T-cell (primary cell): ENCODE measurements at places on chromosomes 6 and 20.

GRCh38 chr6:7155871-7156579, 48.3 kb downstream of the RREB1 start:
- DNase-seq: no peak

- peak; percentile 36 for DNase-seq
Measured at GRCh38 chr6:30411515-30412207, 66.7 kb downstream of the RPP21 start.

- DNase-seq: no peak
Measured at GRCh38 chr20:20567712-20568111, 144.7 kb downstream of the RALGAPA2 start.

DNA sequence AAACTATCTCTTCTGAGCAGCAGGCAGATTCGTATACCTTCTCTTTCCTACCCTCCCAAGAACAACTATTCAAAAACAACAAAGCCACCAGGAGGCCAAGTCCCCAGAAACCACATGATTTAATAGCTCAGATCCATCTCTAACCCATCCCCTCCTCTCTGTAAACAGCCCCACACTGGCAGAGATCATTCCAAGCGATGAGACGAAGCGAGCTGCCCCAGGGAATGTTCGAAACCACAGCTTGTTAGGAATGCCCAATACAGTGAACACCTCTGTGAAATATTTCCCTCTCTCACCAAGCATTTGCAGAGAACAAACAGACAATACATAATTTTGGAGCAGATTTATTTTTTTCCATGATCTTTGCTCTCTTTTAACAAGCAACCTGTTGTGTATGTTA, 231.8 kb downstream of the SOD2 start:
- DNase-seq: no peak

DNA sequence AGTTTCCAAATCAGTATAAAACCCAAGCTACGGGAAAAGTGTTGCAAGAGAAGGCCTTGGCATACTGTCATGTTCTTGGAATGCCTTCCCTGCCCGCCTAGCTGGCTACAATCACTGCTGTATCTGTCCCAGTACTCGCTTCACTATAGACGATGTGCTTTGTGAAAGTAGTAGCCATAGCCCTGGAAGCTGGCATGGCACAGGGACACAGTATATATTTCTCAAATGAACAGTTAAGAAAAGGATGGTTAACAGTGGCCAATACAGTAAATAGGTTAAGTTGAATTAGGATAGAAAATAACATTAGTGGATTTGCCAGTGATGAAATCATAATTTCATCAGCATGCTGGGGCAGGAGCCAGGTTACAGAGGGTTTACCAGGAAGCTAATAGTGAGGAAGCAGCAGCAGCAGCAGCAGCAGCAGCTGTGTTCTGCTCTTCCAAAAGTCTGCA, 499.3 kb downstream of the CDKAL1 start:
- no peak for DNase-seq

- DNase-seq: no peak
Measured at GRCh38 chr6:113668641-113669408, 188.3 kb upstream of the MARCKS start.

DNA sequence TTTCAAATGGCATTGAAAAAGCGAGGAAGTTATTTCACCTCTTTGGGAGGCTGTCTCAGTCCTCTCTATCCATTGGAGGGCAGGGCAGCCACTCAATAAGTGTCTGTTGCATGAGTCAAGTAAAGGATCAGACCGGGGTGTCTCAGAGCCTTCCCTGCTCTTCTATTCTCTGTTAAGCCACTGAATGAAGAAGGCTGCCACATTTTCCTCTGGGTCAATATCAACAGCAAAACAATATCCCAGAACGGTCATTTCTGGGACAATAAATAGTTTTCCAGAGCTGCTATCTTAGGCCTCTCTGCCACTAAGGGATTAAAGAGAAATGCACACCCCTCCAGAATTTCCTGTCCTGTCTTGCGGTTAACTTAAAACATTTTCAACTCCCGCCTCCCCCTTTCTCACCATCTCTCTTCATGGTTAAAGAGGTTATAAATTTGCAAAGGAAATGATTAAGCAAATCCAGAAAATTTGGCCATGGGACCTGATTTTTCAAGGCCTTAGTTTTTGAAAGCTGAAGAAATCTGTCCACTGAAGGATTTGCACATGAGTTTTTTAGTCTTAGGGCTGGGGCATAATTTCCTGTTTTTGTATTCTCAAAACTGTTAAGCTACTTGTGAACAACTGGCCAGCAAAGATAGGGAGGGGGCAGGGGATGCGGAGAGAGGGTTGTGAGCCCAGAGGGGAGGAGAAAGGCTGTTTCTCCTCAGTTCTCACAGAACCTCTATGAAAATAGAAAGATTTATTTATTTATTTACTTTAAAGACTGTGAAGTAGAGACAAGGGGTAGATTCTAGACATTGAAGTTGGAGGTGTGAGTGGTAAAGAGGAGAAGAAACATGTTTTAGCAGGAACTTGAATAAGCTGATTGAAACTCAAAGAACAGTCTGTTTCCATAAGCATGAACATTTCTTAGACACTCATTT, 135.7 kb downstream of the BCAS1 start:
- DNase-seq: peak; percentile 6

DNA sequence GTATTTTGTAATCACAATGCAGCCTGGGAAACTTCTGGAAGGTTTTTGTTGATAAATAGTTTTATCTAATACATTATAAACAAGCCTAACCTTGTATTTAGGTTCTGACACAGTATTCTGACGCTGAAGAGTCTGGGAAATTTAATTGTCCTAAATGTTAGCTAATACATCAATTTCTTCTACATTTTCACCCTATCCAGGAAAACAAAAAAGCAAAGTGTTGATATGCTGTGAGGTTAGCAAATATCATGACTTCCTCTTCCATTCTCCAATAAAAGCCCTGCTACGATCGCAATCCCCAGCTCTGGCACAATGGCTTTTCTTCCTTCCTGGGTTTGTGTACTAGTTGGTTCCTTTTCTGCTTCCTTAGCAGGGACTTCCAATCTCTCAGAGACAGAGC, at the start of gene C6orf58:
C6orf58 (plus strand) TSS at position 301 of the 400 bp plus-strand sequence; CDS start at position 313, 12 bp downstream.
- no peak for DNase-seq

DNA sequence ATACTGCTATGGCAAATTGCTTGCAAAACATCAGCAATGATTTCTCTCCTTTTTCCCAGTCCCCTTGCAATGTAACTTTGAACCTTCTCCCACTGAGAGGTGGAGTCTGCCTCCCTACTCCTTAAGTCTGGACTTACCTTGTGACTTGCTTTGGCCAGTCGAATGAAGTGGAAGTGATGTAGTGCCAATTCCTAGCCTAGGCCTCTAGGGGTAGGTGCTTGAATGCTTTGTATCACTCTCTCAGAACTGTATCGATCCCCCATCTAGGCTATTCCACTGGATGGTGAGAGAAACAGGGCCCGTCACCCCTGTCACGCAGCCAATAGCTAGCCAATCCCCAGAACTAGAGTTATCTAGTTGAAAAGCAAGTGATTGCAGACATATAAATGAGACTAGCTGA, 238.6 kb downstream of the BTBD3 start:
- no peak for DNase-seq

DNA sequence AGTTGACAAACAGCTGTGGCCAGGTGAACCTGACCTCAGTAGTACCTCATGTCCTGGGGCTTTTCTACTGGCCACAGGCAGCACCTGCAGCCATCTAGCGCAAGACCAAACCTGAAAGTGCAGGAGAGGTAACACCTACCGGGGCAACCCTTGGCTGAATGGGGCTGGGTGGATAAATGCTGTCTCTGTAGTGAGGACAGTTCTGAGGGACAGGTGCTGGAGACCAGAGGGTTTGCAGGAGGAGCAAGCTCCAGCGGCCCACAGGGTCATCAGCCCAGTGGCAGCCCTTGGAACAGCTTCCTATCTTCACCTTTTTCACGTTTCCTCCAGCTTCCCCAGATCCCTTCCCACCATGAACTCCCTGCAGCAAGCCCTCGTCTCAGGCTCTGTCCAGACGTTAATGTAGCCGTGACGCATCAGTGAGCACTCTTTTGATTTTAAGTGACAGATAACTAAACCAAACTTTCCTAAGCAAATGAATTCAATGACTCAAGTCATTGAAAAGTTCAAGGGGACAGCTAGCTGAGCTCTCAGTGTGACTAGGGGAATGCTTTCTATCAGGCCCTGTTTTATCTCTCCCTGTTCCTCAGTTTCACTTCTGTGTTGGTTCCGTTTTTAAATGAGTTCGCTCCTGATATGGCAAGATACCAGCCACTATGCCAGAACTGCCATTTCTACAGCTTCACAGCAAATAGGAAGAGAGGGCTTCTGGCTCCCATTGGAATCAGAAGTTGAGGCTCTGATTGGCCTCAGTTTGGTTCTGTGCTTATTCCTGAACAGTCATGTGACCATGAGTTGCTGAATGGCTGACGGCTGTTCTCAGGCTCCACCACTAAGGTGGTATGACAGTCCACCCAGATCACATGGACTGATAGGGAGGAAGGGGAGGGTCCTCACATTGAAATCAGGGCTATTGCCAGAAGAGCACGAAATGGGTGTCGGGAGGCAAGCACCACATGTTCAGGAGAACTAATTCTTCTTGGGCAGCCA, 12.1 kb upstream of the PFDN4 start:
- no peak for DNase-seq

DNA sequence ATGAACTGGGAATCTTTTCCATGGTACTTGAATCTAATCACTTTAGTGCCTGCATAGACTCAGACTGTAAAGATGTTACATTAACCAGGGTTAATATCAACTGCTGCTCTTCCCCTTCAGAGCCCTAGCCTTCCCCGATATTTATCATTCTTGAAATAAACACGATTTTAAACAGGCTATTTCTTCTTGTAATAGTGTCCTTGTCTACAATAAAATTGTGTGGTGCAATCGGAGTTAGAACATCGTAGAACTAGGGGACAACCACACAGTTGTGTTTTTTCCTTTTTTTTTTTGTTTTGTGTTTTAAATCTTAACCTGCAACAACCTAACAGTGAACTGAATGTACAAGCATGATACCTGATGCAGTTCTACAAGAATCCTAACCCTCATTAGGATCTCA, 4.5 kb downstream of the GJA1 start:
- no peak for DNase-seq

- DNase-seq: no peak
Measured at GRCh38 chr20:50471231-50471630, 39.0 kb upstream of the PTPN1 start.

DNA sequence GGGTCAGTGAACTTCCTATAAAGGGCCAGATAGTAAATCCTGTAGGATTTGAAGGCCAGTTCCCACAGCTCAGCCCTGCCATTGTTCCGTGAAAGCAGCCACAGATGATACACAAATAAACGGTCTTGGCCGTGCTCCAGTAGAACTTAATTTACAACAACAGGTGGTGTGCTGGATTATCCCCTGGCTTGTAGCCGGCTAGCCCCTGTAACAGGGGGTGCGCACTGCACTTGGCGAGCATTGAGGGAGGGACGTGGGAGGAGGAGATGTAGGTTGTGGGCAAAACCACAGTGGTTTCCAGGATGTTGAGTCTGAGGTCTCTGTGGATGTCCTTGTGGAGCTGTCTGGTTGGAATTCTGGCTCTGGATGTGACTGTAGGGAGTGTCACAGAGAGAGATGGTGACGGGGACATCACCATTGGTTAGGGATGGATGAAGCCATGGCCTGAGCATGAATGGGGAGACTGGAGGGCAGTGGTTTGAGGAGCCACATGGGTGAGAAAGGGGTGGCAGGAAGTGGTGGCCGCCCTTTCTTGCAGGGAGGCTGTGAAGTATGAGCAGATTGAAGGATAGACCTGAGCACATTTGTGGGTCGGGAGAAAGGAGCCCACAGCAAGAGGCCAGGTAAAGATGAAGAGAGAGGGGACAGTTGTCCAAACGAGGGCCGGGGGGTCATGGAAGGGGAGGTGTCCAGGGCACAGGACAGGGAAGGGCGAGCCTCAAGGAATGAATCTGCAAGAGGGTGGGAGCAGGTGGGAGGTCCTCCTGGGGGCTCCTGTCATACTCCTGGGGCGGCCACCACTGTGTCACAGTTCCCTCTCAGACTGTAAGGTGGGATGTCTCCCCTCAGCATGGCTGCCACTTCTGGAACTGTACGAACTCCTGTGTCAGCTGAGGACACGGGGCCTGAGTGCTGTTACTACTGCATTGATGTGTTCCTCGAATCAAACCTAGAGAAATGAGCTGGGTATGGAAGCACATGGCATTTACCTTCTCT, 53.6 kb downstream of the CDH26 start:
- DNase-seq: no peak

- no peak for DNase-seq
Measured at GRCh38 chr6:106745824-106746582, 116.6 kb downstream of the QRSL1 start.

- no peak for DNase-seq
Measured at GRCh38 chr20:58081846-58082245, 146.6 kb downstream of the ANKRD60 start.

DNA sequence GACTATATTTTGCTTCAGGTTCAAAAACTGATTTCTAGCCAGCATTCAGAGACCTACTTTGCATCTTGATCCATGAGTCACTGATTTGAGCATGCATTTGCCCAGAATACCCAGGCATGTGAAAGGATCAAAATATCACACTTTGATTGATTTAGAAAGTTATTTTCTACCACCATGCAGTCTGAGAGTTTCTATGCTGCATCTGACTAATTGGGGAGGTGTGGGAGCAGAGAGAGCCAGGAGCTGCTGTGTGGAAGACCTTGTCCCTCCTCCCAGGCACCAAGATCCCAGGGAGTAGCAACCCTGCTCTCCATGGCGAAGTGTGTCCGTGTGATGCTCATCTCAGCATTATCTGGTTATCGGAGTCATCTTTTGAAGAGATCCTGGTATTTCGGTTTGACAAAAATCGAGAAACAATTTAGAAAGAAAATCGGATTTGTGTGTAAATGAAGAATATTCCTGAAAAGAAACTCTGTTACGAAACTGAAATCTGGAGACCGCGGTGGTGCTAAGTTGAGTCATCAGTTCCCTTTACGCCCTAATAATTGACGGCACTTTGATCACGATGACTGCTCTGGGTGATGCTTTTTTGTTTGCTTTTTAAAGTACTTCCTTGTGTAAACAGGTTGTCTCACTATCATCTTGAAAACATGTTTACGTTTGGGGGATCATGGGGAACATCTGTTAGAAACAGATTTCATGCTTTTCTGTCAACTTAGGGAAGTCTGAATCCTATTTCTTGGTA, 193.4 kb downstream of the BACH2 start:
- no peak for DNase-seq

DNA sequence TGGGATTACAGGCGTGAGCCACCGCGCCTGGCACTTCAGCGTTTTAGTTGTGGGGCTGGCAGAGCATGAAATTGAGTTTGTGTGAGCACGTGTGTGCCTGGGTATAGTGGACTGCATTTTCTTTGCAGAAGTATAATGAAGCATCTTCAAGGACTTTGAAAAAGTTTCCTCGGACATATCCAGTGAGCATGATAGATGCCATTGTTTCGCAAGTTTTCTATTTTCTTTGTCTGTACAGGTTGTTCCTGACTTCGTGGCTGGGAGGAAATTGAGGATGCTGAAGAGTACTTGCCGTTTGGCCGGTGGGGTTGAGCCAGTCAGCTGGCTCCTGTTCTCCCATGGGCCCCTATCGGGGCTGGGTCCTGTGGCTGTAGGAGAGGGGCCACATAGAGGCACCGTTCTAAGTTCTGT, 55.9 kb downstream of the RREB1 start:
- DNase-seq: no peak
